ENCODE measurements at places on chromosomes 7 and 10.

DNA sequence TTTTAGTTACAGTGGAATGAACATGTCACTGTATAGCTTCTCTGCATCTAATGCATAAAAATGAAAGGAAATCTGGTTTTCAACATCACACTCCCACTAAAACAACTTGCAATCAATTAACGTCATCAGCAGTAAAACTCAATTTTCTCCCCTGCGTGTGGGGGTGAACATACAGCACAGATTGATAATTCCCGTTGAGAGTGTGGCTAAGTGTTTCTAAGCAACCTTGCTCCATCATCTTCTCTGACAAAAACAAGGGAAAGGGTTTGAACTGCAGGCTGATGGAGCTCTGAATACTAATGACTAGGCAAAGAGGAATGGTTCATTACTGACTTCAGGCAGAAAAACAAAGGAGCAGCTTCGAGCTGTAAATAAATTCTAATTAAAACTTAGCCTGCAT is 238.3 kb downstream of the PARD3 start:
- DNase-seq, result no peak

DNA sequence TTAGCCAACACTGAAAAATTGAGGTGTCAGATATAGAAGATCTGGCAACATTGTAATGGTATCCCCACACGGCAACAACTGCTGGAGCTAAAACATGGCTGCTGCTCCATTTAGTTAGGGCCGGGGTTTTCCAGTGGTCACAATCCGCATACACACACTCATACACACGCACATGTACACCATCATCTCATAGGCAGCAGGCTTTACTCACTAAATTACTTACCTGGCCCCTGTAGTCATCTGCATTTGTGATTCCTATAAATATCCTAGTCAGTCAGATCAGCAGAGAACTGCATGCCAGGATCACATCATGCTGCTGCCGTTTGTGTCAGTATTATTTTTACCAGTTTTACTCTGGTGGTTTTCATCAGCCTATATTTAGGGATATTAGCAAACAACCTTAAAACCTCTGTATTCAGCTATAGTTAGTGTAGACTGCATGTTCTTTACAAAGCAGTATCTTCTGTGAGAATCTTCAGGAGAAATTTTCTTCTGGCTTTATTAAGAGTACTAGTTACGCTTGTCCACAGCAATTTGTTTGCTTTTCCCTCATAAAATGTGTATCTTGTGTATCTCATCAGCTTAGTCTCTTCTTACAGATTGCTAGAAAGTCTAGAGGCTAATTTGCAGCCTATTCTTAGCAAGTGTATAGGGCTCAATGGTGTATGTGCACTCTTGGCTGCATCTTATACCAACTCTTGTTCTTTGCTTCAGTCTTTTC is 38.3 kb upstream of the PTPN12 start:
- DNase-seq, result no peak

GRCh38 chr10:99681553-99681952 is 22.2 kb downstream of the ENTPD7 start:
- DNase-seq, result no peak

- DNase-seq, result no peak
These were observed 8.8 kb downstream of the ZNF853 start for GRCh38 chr7:6624246-6624611.

DNA sequence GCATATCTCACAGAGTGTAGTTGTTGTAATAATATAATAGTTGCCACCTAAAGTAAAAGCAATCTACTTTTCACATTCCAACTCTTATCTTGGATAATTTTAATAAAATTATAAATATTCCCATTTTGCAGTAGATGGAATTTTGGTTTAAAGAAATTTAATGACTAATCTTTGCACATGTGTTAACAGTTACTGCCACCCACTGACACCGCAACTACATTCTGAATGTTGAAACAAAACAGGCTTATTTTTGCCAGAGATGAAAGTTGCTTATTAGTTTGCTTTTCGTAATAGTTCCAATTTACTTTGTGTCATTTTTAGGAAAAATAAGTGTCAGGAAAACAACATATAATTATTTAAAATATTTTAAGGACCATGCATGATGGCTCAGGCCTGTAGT is 557.5 kb upstream of the PCDH15 start:
- DNase-seq, result no peak

DNA sequence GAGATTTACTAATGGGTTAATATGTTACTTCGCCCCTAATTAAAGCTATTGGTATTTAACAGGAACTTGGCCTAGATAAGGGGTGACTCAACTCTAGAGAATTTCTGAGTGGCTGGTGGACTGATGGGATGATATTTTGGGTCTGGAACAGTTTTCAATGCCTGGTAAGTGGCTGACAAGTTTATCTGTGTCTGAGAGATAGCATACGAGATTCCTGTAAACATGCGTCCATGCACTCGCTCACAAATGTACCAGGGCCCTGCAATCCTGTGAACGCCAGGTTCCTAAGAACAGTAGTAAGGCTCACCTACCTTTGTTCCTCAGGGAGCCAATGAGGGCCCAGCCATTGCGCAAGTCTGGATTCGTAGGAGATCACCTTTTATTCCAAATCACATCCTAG is 683.8 kb upstream of the ANKRD30A start:
- DNase-seq, result no peak

DNA sequence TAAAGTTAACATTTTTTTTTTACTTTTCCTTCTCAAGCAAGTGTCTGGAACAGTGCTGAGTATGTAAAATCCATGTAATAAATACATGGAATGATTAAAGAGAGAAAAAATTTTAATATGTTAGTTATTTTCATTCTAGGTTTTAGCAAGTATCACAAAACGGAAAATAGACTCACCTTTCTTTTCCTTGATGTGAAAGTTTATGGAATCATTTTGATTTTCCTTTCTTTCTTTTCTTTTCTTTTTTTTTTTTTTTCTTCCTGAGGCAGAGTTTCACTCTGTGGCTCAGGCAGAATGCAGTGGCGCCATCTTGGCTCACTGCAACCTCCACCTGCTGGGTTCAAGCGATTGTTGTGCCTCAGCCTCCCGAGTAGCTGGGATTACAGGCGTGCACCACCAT is 28.1 kb downstream of the SMNDC1 start:
- DNase-seq, result no peak

All from stimulated activated CD4-positive, alpha-beta T cell treated with anti-CD3 and anti-CD28 coated beads, Interleukin-1b, Interleukin-23, amount 100 ng/mL, for 4 hours (primary cell).